ENCODE measurements at places on chromosomes 1 and 21. TPM values are rescaled to one million over a fixed set of nuclear protein-coding genes. Genes with fewer than 3 reads are reported as not detected.

DNA sequence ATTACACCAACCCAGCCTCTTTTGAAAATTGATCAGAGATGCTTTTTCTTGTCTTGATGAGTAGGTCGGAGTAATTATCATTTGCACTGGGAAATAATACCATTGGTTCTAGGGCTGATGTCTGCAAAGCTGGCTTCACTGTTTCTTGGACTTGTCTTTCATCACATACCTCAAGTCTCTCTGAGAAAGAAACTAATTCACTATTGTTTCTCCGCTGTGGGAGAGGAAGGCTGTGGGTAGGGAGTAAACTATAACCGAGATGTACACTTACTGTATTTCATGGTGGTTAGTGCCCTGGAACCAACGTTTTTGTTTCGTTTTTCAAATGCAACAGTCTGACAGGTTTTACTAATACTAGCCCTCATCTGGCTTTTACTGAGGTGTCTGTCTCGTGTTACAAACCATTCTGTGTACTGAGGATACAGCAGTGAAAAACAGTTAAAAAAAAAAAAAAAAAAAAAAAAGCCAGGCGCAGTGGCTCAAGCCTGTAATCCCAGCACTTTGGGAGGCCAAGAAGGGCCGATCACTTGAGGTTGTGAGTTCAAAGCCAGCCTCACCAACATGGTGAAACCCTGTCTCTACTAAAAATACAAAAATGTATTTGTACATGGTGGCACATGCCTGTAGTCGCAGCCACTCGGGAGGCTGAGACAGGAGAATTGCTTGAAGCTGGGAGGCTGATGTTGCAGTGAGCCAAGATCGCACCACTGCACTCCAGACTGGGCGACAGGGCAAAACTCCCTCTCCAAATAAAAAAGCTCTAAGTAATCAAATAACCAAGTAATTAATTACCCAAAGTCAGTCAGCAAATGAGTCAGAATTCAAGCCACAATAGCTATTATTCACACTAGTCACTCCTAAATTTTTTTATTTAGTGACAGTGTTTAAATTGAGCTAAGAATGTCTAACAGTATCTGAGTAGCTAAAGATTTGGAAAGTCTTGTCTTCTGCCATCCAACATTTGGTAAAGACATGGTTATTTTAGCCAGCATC, 23.3 kb downstream of the TOMM20 start:
- DNase-seq: no peak

DNA sequence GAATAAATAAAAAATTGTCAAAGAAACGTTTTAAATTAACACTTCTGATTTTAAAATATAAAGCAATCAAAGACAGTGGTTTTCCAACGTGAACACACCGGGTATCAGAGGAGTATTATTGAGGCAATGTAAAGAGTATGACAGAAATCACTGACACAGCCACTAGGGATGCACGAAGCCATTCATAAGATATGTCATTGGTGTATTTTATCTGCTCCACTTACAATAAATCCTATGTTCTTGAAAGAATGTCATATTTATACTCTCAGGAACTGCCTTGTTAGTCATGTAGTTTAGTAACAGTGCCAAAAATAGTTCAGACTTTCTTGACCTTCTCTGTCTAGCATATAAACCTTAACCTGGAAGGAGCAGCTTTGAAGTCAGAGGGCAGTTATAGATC, 835.0 kb upstream of the NCAM2 start:
- DNase-seq: no peak

DNA sequence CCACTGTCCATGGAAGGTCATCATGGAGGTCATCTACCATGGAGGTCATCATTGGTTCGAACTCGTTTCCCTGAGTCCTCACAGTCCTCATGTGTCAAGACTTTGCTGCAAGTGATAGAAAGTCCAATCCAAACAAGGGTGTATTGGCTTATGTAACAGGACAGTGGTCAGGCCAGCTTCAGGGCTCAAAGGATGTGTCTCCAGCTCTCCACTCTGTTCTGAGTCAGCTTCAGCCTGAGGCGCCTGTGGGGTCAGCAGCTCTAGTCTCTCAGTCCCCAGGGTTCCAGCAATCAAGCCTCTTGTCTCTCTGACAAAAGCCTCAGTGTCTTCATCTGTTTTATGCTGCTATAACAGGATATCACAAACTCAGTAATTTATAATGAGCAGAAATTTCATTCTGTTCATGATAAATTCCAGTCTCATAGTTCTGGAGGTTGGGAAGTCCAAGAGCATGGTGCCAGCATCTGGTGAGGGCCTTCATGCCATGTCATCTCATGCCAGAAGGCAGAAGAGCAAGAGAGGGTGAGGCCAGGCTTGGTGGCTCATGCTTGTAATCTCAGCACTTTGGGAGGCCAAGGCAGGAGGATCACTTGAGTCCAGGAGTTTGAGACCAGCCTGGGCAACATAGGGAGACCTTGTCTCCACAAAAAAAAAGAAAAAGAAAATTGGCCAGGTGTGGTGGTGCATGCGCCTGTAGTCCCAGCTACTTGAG, 19.5 kb downstream of the A3GALT2 start:
- DNase-seq: peak; percentile 39

- no peak for DNase-seq
Observed at GRCh38 chr1:201260648-201261311, 22.5 kb upstream of the PKP1 start.

- peak; percentile 79 for DNase-seq
Observed at GRCh38 chr21:16534408-16535101, 804.8 kb downstream of the USP25 start.

SDE2 gene
- 18.3 TPM for total RNA-seq

DNA sequence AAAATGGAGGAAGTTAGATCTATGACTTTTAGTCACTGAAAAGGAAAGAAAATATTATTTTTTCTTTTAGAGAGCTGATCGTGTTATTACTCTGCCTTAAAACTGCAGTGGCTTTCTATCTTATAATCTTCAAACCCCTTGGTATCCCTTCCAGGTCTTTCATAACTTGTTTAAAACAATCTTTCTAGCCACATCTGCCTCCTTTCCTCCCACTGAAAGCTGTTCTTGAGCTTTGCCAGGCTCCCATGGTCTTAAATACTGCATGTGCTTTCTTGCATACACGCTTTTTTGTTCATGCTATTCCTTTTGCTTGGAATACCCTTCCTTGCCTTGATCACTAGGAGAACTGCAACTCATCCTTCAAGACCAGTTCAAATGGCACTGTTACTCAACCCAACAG, 65.9 kb upstream of the GADD45A start:
- no peak for DNase-seq

GRCh38 chr1:159318784-159319551, 16.8 kb downstream of the FCER1A start:
- DNase-seq: no peak

TMEM52 gene
- not detected for total RNA-seq

DNA sequence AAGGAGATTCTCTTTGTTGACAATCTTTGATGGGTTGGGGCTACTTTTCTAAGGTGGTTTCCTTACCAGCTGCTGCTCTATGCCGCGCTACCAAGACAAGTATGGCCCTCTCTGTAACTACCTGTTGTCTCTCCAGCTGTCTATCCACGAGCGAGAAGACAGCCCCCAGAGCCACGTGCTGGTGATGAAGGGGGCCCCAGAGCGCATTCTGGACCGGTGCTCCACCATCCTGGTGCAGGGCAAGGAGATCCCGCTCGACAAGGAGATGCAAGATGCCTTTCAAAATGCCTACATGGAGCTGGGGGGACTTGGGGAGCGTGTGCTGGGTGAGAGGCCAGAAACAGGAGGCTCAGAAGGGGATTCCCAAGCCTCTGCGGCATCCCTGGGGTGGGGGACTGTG, 14.4 kb downstream of the ATP1A2 start:
- DNase-seq: no peak

ARHGEF16 gene
- 1.4 TPM for total RNA-seq

DNA sequence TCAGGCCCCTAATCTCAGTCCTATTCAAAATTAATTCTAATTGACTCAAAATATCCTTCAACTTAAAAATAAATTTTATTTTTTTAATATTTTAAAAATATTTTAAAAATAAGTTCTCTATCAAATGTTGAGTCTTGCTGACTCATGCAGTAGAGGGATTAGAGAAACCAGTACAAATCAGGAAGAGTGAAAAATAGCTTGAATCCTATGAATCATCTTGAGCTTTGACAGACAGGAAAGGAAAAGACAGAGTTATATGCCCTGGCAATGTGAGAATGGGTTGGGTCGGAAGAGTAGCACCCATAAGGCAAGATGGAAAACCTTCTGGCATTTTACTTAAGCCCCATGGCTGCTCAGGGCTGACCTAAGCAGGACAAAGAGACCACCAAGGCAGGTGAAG, 346.6 kb upstream of the RUNX1 start:
- DNase-seq: no peak

KRTAP12-4 gene
- not detected for total RNA-seq

- DNase-seq: no peak
Observed at GRCh38 chr1:8017495-8018197, 8.5 kb downstream of the ERRFI1 start.

MTMR11 gene
- 55.4 TPM for total RNA-seq

DNA sequence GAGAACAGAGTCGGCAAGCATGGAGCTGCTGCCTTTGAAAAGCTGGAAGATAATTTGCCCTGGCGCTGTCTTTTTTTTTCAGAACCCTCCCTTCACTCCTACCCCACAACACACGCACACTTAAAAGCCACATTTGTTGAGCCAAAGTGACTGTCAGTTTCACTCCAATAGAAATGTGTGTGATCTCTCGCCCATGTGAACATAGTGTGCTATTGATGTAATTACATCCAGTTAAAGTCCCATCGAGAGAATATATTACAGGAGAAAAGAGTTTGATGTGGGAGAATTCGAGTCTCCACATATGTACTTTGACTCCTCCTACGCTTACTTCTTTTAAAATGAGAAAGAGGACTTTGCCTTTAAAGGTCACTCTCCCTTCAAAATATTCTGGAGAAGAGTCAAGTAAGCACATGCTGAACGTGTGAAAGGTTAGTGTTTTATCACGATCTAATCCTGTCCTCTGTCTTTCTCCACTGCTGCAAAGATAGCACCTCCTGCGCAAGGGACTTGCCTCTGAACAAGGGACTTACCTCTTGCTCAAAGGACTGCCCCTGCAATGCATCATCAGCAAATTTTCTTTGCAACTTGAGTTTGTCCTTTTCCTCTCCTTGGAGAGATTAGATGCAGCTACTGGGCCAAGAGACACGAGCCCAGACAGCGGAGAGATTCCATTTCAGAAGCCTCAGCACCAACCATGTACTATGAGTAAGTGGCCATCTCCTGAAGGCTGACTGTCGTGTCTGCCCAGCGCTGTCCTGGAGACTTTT, 613.9 kb downstream of the PTPRU start:
- no peak for DNase-seq

AMY2A gene
- total RNA-seq: 2.8 TPM

AQP10 gene
- not detected for total RNA-seq

EVA1C gene
- 48.6 TPM for total RNA-seq
